ENCODE measurements at places on chromosomes 13 and 19.

DNA sequence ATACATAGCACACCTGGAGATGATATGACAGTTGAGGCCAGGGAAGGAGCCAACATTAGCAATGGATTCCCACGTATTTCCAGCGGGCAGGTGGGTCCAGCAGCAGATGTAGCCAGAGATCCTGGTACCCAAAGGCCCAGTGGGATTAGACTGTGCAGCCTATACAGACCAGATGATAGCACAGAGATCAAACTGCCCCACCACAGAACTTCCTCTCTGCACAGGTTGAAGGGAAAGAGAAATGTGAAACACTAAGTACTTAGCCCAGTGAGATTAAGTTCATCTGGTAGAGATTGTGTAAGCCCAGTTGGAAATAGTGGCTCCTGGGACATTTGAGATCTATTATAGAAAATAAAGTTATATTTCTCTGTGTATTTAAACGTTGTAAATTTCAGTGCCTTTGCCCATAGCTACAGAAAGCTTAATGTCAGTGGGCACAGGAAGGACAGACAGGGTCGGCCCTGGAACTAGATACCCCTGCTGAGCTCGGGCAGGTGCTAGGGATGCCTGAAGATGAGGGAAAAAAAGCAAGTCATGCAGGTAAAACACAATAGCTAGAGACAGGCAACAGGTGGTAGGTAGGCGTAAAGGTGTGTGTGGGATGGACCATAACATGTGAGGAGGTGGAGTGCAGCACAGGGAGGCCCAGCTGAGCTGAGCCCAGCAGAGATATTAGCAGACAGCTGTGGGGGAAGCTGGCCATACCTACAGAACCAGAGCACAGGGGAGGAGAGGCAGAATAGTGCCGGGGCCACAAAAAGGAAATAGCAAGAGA is 27.3 kb upstream of the SPATA13 start:
- DNase-seq: no peak

- no peak for DNase-seq
Observed at GRCh38 chr13:83211301-83211700, 671.0 kb downstream of the SLITRK1 start.

DNA sequence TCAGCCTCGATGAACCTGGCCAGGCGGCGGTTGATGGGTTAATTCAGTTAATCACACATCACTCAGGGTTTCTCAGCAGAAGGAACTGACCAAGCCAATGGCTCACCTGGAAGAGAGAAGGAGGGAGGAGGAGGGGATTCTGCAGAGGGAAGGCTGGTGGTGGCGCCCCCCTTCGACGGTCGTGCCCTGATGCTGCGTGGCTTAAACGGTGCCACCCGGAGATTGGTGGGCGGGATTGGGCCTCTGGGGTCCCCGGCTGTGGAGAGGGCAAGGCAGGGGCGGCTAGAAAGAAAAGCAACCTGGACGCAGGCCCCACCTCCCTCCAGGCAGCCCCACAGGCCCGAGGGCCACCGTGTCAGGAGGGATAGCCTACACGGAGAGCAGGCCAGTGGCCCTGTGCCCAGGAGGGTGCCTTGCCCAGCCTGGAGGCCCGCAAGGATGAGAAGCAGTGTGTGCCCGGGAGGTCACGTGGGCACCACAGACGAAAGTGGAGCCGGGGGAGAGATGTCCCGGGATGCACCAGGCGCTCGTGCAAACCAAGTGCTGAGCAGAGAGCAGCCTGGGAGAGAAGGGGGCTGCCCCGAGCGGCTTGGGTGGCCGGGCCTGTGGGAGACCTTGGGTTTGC is 16.0 kb downstream of the CSNK1G2 start:
- DNase-seq: no peak

DNA sequence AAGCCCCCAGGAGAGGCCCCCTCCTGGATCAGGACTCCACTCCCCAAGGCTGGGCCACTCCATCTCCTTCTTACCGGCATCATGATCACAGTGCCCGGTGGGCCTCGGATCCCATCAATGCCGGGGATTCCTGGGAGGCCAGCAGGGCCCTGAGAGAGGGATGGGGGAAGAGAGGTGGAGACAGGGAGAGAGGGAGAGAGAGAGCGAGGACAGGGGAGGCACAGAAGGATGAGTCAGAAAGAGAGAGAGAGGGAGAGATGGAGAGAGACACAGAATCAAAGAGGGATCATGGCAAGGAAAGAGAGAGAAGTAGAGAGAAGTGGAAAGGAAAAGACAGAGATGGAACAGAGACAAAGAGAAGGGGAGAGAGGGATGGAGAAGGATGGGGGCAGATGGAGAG is 13.8 kb downstream of the COL5A3 start:
- no peak for DNase-seq

- no peak for DNase-seq
Observed at GRCh38 chr19:31715249-31715945, 366.2 kb upstream of the TSHZ3 start.

- no peak for DNase-seq
Observed at GRCh38 chr13:85693889-85694511, 105.2 kb downstream of the SLITRK6 start.

GRCh38 chr13:113616281-113616906 is 31.8 kb downstream of the TFDP1 start:
- no peak for DNase-seq

- DNase-seq: no peak
Observed at GRCh38 chr19:41416194-41416674, 10.9 kb downstream of the B3GNT8 start.

- DNase-seq: no peak
Observed at GRCh38 chr13:111859354-111860230, 207.4 kb upstream of the SOX1 start.

DNA sequence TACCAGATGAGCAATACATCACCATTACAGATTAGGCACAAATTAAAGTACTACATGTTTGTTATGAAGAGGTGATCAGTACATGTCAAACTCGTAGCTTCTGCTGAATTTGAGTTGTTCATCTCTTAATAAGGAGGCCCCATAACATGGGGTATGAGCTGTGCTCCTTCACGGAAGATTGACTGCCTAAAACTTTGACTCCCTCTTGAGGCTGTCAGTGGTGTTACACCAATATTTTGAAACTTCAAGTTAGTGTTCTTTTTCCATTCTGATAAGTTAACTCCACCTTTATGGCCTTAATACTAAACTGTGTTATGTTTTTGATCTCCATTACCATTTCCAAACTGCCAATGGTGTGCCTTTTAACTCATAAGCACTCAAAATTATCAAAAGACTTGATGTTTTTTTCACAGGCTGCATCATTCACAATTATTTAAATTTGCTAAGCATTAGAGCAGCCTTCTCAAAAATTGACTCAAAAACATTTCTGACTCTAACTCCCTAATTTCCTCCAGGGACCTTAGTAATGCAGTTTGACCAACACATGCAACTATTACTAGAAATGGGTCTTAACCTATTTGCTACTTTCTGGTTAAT is 1591.5 kb downstream of the PCDH9 start:
- DNase-seq: no peak

DNA sequence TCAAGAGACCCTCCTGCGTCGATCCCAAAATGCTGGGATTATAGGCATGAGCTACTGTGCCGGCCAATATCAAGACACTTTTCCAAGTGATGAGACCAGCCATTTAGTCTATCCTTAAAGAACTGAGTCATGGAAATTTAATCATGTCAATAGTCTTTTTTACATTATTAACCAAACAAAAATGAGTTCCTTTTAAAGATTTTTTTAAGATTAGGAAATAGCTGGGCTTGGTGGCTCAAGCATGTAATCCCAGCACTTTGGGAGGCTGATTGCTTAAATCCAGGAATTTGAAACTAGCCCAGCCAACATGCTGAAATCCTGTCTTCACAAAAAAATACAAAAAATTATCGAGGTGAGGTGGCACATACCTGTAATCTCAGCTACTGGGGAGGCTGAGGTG is 16.7 kb upstream of the ZNF564 start:
- no peak for DNase-seq

GRCh38 chr13:102198418-102199311 is 203.2 kb downstream of the FGF14 start:
- DNase-seq: no peak

- no peak for DNase-seq
Observed at GRCh38 chr19:4910594-4911281, 1.4 kb downstream of the UHRF1 start.

- no peak for DNase-seq
Observed at GRCh38 chr19:34485831-34486230, 4.3 kb downstream of the WTIP start.

All from NCI-H1048 (cell line).